ENCODE measurements at places on chromosomes 12 and 14.

DNA sequence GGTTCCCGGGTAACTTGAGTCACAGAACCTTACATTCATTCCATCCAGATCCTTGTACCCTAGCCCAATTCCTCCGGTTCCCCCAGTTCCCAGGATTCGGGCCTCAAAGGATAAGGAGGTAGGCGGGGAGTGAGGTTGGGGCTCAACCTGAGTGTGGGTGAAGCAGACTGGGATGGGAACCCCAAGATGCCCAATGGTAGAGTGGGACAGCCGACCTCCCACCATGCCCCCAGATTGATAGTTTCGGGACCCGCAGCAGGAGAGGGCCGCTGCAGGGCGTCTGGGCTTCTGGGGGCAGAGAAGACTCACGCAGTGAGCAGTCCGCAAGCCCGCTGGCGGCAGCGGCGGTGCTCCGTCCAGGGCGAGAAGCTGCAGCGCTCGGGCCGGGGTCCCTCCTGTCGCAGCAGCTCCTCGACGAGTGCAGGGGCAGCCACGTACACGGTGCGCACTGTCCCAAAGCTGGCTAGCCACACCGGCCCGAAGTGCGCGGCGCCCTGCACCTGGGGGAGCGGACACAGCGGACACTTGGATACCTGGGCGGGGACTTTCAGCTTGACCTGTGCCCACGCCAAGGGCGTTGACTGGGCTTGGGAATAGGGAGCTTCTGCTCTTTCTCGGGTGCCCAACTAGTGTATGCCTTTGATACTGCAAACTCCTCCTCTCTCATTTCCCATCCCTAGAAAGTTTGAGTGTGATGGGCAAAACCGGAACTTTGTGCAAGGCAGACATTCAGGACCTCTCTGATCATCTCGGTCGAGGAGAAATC, 997 bp downstream of the CYP27B1 start:
- no peak for DNase-seq

DNA sequence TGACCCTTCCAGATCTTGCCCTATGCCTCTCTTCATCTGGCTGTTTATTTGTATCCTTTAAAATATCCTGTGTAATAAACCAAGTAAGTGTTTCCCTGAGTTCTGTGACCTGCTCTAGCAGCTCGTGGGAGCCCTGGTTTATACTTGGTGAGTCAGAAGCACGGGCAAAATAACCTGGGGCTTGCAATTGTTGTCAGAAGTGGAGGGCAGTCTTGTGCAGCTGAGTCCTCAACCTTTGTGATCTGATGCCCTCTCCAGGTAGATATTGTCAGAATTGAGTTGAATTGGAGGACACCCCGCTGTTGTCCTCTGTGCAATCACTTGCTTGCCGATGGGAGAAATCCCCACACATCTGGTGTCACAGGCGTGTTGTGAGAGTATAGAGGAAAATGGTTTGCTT, 62.5 kb upstream of the PRICKLE1 start:
- DNase-seq = no peak

- no peak for DNase-seq
These were observed 22.3 kb downstream of the HDAC7 start for GRCh38 chr12:47797441-47797840.

DNA sequence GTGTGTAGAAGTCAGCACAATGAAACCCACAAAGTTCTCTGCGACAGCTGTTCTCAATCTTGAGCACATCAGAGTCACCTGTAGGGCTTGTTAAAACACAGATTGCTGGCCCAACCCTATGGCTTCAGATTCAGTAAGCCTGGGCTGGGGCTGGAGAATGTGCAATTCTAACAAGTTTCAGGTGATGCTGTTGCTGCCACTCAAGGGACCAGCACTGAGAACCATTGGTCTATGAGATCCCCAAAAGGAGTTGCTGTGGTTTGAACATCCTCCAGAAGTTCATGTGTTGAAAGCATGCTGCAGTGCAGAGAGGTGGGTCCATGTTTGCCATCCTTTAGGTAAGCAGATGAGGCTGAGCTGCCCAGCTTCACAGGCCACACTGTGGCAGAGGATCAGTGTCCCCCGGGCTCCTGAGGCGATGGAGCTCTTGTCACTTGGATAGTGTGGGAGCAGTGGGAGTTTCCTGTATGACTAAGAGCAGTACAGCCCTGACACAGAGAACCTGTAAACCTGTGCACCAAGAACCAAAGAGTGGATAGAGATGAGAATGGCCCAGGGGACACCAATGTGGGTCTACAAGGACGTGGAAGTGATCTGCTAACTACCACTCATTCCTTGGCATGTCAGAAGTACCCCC, 8.0 kb upstream of the RTRAF start:
- no peak for DNase-seq

- no peak for DNase-seq
These were observed 397.4 kb downstream of the ADAMTS20 start for GRCh38 chr12:43154498-43155045.
